ENCODE measurements at places on chromosomes 4 and X.

DNA sequence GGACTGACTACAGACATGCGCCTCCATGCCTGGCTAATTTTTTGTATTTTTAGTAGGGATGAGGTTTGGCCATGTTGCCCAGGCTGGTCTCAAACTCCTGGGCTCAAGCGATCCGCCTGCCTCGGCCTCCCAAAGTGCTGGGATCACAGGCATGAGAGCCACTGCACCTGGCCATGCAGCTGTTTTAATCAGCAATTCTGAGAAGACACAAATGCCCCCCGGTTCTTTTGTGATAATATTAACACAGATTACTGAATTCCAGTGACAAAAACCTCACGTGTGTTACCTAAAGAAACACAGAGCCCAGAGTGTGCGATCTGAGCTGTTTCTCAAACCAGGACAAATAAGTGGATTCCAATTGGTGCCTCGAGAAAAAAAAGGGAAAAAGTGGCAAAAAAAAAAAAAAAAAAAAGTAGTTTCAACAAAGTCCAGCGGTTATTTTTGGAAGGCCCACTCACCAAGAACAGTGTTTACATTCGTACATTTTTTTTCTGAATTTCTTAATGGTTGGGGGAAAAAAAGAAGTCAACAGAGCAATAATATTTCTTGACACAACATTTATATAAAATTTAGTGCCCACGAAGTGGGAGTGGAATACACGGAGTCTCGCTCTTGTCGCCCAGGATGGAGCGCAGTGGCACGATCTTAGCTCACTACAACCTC lies 17.2 kb downstream of the DHRSX start:
- H3K27ac ChIP-seq, result no peak overlapping the region
- H3K4me3 ChIP-seq, result no peak overlapping the region
- H3K36me3 ChIP-seq, result peaks cover 23% of the 10 kb centered on the region

GRCh38 chrX:110252711-110253110 lies 65.2 kb downstream of the AMMECR1 start:
- peaks cover 18% of the 10 kb centered on the region for H3K4me1 ChIP-seq
- no peaks in the 10 kb centered on the region for H3K27me3 ChIP-seq
- no peak overlapping the region for H3K4me3 ChIP-seq
- DNase-seq, result no peak

GRCh38 chr4:55069248-55069647 lies 56.1 kb downstream of the KDR start:
- no peaks in the 10 kb centered on the region for H3K4me1 ChIP-seq
- no peak overlapping the region for H3K4me3 ChIP-seq
- H3K27ac ChIP-seq, result no peak overlapping the region
- no peak for DNase-seq
- peaks cover 5% of the 10 kb centered on the region for H3K27me3 ChIP-seq

DNA sequence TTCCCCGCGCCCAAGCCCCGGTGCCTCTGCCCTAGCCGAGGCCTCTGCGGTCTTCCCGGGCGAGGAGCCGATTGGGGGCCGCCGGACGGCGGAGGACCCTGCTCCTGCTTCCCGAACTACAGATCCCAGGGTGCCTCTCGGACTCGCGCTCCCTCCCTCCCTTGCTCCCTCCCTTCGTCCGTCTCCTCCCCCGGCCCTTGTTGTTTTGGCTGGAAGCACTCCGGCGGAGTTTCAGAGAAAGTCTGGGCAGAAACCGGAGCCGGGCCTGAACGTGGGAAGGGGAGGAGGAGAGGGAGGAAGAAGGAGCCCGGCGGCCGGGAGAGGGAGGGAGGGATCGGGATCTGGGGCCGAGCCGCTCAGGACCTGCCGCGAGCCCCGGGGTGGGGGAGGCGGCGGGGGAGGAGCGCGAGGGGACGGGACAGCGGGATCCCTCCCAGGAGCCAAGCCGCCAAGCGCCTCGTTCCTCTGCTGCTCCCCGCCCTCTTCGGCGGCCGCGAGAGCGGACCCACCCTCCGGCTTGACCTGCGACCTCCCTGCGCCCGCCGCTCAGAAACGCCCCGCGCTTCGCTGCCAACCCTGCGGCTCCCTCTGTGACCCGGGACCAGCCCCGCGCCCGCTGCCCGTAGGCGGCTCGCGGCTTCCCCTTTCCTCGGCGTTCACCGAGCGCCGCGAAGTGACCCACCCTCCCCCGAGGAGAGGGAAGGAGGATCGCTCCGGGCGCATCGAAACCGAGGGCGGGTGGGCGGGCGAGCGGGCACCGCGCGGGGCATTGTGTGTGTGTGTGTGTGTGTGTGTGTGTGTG lies 496 bp upstream of the GAB1 start:
- no peaks in the 10 kb centered on the region for H3K36me3 ChIP-seq
- H3K27me3 ChIP-seq, result peaks cover 39% of the 10 kb centered on the region
- H3K27ac ChIP-seq, result no peak overlapping the region

- no peak overlapping the region for H3K4me3 ChIP-seq
- DNase-seq, result peak; percentile 65
- peaks cover 2% of the 10 kb centered on the region for H3K27me3 ChIP-seq
These were observed 78.0 kb upstream of the CCDC160 start for GRCh38 chrX:134158821-134159512.

GRCh38 chrX:41688156-41688555 lies 617 bp upstream of the GPR34 start:
- DNase-seq, result no peak
- no peaks in the 10 kb centered on the region for H3K27me3 ChIP-seq
- peaks cover 30% of the 10 kb centered on the region for H3K4me1 ChIP-seq
- no peaks in the 10 kb centered on the region for H3K36me3 ChIP-seq
- H3K27ac ChIP-seq, result no peak overlapping the region

DNA sequence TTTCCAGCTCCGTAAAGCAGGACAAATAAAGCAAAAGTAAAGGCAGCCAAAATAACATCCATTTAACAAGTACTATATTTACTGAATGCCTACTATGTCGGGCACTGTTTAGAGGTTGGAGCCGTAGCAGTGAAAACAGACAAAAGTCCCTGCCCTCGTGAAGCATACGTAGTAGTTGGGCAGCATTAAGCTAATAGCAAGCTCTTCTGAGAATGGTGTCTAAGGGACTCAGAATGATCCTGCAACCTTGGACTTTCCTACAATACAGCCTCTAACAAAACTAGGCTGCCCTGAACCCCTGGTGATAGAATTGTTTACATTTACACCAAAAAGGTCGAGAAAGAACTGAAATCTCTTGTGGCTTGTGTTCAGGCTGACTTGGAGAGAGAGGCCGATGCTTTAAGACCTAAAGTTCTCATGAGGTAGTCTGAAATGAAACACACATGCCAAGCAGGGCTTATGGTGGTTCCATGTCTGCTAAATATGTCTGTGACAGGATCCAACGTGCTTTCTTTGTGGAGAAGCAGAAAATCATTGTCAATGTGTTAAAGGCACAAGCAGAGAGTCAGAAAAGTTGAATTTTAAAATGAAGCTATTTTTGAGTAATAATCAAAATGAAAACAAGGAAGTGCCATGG lies 898 bp upstream of the PDGFC start:
- H3K4me3 ChIP-seq, result no peak overlapping the region
- H3K27me3 ChIP-seq, result peaks cover 40% of the 10 kb centered on the region
- peaks cover 8% of the 10 kb centered on the region for H3K4me1 ChIP-seq
- no peak overlapping the region for H3K27ac ChIP-seq

- peaks cover 63% of the 10 kb centered on the region for H3K4me1 ChIP-seq
- H3K27me3 ChIP-seq, result no peaks in the 10 kb centered on the region
- peaks cover 17% of the 10 kb centered on the region for H3K36me3 ChIP-seq
- DNase-seq, result peak; percentile 47
These were observed 10.2 kb downstream of the GAK start for GRCh38 chr4:921830-922331.

- H3K27ac ChIP-seq, result no peak overlapping the region
- H3K4me1 ChIP-seq, result no peaks in the 10 kb centered on the region
- no peak overlapping the region for H3K4me3 ChIP-seq
- no peak for DNase-seq
These were observed 98.2 kb downstream of the USP46 start for GRCh38 chr4:52560844-52561280.

DNA sequence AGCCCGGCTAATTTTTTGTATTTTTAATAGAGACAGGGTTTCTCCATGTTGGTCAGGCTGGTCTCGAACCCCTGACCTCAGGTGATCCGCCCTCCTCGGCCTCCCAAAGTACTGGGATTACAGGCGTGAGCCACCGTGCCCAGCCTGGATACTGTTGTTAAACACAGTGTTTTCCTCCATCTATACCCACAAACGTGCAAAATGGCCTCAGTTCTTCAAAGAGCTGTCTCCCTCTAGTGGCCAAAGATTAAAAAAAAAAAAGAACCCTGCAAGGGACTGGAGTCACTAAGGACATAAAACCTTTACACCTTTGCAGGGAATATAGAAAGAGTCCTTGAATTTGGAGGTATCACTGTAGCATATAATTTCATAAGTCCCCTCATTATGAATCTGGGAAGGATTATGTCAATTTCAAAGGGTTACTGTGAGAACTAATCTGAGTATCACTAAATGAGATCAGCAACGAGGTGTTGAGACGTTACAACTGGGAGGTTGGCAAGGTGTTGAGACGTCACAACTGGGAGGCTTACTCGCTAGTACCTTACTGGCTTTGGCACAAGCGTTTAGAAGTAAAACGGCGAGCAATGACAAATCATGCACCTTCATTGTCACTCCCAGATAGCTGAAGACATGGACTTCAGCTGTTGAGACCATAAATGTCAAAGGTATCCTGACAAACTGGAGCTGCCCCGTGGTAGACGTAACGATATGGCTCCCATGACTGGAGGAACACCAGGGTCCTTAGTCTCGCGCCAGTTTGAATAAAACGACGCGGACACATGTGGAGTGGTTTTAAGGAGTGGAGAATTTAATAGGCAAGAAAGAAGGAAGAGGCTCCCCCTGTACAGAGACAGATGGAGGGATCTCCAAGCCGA lies 33.4 kb upstream of the ENPP6 start:
- H3K36me3 ChIP-seq, result no peaks in the 10 kb centered on the region
- peak overlapping the region; percentile 31 for H3K4me3 ChIP-seq
- H3K27ac ChIP-seq, result peak overlapping the region; percentile 26
- DNase-seq, result peak; percentile 45
- H3K4me1 ChIP-seq, result peaks cover 18% of the 10 kb centered on the region

- H3K36me3 ChIP-seq, result no peaks in the 10 kb centered on the region
- peaks cover 16% of the 10 kb centered on the region for H3K4me1 ChIP-seq
- H3K4me3 ChIP-seq, result no peak overlapping the region
- no peak overlapping the region for H3K27ac ChIP-seq
These were observed 116.6 kb downstream of the IRF2 start for GRCh38 chr4:184357772-184358171.

DNA sequence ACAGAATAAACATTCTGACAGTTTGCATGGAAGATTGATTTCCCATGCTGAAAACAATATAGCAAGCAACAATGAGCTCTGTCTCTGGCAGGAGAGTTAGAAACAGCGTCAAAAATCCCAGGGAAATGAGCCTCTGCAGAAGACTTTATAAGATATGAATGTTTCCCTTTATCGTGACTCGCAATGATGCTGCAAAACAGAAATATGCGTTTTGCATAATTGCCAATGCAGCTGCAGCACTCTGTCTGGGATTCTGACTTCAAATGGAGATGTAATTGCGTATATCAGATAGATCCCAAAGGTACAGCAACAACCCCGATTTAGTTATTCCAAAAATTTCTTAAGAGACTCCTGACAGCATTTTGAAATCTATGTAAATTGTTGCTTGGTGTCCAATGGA lies 702.4 kb upstream of the EPHA5 start:
- H3K27me3 ChIP-seq, result no peaks in the 10 kb centered on the region
- no peak for DNase-seq
- no peaks in the 10 kb centered on the region for H3K4me1 ChIP-seq
- no peak overlapping the region for H3K27ac ChIP-seq

DNA sequence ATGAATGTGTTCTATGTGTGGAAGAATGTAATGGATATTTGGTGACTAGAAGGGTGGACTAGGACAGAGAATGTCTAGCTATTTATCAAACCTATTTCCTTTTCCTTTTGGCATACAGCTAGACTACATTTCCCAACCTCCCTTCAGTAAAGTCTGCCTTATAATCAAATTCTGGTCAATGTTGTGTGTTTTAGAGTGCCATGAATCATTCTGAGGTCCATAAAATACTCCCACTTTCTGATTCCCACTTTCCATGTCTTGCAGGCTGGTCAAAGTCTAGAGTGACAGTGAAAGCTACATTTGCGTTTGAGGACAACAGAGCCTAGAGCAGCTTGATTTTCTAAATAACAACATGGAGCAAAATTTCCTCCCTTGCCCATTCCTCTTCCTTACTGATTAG lies 217.2 kb downstream of the UGT8 start:
- H3K36me3 ChIP-seq, result no peaks in the 10 kb centered on the region
- no peak overlapping the region for H3K27ac ChIP-seq
- no peak overlapping the region for H3K4me3 ChIP-seq
- DNase-seq, result no peak
- no peaks in the 10 kb centered on the region for H3K27me3 ChIP-seq

DNA sequence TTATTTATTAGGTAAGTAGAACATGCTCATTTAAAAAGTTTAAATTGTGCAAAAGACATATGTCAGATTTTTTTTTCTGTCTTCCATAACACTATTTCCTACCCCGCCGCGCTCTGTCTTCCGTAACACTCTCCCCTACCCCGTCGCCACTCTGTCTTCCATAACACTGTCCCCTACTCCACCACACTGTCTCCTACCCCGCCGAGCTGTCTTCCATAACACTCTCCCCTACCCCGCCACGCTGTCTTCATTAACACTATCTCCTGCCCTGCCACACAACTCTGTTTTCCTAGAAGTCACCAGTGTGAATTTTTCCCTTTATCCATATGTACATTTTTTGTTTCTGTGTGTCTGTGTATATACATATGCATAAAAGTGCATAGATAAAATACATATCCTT lies 4.4 kb downstream of the MSMO1 start:
- peaks cover 38% of the 10 kb centered on the region for H3K4me1 ChIP-seq
- H3K27me3 ChIP-seq, result no peaks in the 10 kb centered on the region
- peaks cover 44% of the 10 kb centered on the region for H3K36me3 ChIP-seq
- H3K4me3 ChIP-seq, result no peak overlapping the region
- no peak overlapping the region for H3K27ac ChIP-seq

- peaks cover 7% of the 10 kb centered on the region for H3K36me3 ChIP-seq
- peak overlapping the region; percentile 79 for H3K27ac ChIP-seq
- peaks cover 37% of the 10 kb centered on the region for H3K4me1 ChIP-seq
- peak overlapping the region; percentile 52 for H3K4me3 ChIP-seq
These were observed 206.5 kb upstream of the STK26 start for GRCh38 chrX:131816551-131817136.

All from activated CD4-positive, alpha-beta memory T cell treated with anti-CD3 and anti-CD28 coated beads for 36 hours (primary cell).